ENCODE measurements at places on chromosomes 5 and 9.

DNA sequence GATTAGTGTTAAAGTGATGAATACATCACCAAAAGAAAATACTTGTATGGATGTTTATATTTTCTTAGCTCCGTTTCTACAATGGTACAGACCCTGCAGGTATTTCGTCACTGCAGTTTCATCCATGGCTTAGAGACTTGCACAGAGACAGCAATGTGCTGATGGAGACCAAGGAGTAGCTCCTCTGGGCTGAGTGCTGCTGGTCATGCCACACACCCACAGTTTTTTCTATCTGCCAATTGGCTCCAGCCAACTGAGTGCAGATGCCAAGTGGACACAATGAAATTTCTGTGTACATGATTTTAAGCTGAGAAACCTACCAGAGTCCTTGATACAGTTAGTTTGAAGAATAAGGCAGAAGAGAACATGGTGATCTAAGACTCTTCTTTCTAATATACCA lies 145.9 kb upstream of the ADCY2 start:
- no peak for DNase-seq

- no peak for DNase-seq
These were observed 56.2 kb upstream of the LPAR1 start for GRCh38 chr9:111094433-111094924.

- no peak for DNase-seq
These were observed 50.3 kb upstream of the TGFBR1 start for GRCh38 chr9:99054581-99054980.

GRCh38 chr5:160312134-160312959 lies at the start of gene CCNJL:
Gene CCNJL (minus strand): TSS chr5:160312564. CDS start chr5:160311923, 641 bp downstream.
- DNase-seq = no peak

DNA sequence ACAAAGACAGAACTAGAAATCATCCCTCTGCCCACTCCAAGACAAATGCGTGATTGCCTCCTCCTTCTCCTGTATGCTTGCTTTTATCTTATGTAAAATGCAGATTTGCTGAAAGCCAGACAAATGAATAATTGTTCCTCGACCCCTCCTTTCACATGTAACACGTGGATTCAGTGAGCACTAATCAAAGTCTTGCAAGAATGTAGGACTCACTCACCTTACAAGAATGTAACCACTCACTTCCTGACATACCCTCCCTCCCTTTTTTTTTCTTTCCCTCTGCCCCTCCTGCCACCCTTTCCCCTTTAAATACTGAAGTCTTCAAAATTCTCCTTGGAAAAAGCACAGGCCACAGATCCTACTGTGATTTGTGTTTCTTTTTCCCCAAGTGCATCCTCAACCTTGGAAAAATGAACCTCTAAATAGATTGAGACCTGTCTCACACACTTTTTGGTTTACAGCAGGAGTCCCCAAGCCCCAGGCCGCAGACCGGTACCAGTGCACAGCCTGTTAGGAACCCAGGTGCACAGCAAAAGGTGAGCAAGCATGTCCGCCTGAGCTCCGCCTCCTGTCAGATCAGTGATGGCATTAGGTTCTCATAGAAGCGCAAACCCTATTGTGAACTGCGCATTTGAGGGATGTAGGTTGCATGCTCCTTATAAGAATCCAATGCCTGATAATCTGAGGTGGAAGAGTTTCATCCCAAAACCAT lies 29.4 kb upstream of the HSD17B3 start:
- DNase-seq = no peak

DNA sequence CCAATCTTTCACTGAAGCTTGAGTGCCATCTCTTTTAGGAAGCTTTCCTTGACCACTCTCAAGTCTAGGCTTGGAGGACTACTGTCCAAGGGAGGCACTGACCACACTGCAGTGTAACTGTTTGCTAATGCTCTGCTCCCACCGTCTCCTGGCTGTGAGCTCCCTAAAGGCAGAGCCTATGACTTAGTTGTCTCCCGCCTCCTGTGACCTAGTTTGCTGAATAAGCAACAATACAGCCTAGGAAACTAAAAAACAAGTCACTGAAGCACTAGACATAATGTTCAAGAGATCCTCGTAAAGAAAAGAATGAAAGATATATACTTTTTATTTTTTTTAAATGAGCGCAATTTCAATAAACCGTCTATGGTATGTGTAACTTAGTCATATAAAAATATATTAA lies 31.4 kb downstream of the LIX1 start:
- no peak for DNase-seq

GRCh38 chr9:133935328-133936005 lies 56.7 kb downstream of the VAV2 start:
- no peak for DNase-seq

GRCh38 chr9:123062351-123063176 lies 29.1 kb downstream of the GPR21 start:
- no peak for DNase-seq

GRCh38 chr5:115671939-115672338 lies 46.1 kb upstream of the TMED7 start:
- DNase-seq = peak; percentile 9

- DNase-seq = no peak
These were observed 46.9 kb downstream of the HACD4 start for GRCh38 chr9:20984506-20984905.
